ENCODE measurements at places on chromosomes 16 and 17.

DNA sequence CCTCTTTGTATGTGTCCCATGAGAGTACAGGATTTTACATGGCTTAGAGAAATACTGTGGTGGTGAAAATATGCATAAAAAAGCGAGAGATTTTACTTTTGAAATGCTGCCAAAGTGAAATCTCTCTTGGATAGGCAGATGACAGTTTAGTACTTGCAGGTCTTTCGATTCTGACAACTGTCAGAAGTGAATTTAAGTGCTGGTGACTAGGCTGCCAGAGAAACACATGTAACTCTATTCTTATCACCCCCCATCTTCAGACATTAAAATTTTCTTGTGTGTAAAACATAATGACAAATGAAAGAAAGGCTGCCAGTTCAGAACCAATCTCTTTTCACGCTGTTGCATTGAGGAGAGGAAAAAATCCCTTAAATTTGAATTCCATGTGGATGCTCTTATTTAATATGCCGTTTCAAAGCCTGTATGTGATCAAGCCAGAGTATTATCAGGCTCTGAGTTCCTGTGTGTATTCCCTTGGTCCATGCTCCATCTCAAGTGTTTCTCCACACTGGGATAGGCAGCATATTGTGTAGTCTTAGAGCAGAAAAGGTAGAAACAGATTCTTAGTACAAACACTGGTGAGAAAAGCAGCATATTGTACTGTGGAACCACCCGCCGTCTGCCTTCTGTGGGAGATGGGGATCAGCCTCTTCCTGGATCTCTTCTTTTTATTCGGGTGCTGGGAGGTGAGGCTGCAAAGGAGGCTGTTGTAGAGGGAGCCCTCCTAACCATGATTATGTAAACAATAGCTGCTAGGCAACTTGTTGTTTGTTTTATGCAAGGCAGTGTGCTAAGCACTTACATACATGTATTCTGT, 291.3 kb downstream of the WWOX start:
- no peak for DNase-seq

DNA sequence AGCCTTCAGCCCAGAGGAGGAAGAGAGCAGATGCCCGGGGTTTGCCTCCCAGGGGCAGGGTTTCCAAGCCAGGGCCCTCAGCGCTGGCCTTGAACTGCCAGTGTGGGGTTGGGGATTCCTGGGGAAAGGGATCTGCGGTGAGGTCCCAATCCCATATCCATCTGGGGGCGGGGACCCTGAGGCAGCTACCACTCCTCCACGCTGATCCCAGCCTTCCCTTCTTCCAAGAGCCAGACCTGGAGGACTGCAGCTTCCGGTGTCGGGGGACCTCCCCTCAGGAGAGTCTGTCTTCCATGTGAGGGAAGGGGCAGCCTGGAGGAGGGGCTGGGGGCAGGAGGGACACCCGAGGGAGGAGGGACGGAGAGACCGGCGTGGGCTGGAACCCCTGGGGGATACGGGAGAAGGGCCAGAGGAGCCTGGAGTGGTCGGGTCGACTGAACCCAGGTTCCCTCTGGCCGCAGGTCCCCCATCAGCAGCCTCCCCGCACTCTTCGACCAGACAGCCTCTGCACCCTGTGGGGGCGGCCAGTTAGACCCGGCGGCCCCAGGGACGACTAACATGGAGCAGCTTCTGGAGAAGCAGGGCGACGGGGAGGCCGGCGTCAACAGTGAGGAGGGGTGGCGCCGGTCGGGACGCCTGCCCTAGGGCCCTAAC, 10.7 kb upstream of the CISD3 start:
- peak; percentile 68 for DNase-seq

GRCh38 chr16:85385463-85386331, 227.4 kb upstream of the GSE1 start:
- DNase-seq: no peak

DNA sequence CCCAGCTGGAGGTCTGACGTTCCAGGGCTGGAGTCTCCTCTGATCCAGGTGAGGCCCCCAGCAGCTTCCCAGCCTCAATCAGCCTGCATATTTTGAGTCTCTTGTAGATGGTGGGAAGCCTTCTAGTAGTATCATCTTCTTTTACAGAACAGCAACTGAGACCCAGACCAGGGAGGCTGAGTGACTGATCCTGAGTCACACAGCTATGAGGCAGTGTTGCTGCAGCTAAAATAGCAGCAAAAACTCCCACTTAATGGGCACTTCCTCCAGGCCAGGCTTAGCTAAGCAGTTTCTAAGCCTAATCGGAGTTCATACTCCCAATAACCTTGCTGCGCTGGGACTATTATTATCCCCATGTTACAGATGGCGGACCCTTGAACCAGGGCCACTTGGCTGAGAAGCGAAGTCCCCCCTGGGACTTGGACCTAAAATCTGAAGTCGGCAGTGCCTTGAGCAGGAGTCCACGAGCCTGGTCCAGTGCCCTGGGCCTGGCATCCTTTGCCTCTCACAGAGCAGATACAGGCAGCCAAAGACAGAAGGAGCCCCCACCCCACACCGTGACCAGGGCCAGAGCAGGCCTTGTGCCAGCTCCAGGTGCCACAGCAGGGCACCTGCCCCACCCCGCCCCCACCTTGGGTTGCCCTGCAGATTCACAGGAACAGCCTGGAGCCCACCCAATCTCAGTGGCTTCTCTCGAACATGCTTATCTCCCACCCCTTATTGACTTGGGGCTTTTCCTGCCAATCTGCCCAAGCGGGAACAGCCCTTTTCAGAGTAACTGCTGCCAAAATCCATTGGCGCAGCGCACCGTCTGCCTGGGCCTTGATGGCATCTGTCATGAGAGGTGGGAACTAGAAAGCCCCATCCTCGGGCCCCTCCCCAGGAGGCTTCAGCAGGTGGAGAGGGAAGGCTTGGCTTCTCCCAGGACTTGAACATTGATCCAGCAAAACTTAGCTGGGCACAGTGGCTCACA, 65.1 kb downstream of the SOCS1 start:
- DNase-seq: no peak

GRCh38 chr17:4782652-4783051, 3.5 kb downstream of the VMO1 start:
- DNase-seq: no peak

GRCh38 chr16:89600427-89600826, 13.0 kb upstream of the DPEP1 start:
- DNase-seq: no peak

DNA sequence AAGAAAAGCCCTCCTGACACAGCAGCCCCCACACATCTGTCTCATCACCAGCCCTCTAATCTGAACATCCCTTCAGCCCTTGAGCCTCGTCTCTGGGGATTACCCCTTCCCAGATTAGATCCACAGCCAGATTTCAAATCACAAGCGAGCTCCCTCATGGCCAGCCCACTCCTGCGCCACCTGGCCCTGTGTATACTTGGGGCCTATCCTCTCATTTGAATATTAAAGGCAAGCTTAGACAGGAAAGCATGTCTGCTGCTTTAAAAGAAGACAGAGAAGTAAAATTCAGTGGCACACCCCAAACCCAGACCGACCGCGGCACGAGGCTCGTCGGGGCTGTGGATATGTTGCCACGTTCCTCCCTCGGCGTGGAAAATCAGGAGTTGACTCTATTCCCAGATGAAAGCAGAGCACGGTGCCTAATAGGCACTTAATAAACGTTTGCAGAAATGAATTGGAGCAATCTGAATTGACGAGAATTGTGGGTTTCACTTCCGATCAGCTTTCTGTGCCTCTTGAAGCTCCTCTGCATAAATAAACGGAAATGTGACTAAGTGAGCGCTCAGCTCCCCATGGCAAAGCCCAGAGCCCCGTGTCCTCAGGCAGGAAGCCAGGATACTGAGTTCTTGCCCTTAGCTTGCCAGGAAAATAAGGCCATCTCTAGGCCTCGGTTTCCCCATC, 108.0 kb downstream of the CCDC182 start:
- no peak for DNase-seq

GRCh38 chr17:10111907-10112452, 86.4 kb downstream of the GAS7 start:
- DNase-seq: no peak

GRCh38 chr17:15464231-15464985, 3.0 kb downstream of the CDRT4 start:
- no peak for DNase-seq

DNA sequence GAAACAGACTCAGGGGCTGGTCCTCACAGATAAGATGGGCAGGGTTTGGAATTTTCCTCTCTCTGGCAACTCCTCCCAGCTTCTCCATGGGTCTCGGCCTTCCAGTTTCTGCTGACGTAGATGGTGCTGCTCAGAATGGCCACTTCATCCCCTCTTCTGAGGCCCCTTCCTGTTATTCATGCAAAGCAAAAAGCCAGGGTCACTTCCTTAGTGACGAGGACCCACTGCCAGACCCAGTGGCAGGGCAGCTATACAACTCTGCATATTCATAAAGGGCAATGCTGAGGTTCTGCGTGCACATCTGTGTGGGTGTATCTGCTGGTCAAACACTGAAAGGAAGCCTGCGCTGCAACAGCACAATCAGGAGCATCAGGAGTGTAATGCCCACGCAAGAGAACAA, 108.8 kb downstream of the WSCD1 start:
- DNase-seq: peak; percentile 42

DNA sequence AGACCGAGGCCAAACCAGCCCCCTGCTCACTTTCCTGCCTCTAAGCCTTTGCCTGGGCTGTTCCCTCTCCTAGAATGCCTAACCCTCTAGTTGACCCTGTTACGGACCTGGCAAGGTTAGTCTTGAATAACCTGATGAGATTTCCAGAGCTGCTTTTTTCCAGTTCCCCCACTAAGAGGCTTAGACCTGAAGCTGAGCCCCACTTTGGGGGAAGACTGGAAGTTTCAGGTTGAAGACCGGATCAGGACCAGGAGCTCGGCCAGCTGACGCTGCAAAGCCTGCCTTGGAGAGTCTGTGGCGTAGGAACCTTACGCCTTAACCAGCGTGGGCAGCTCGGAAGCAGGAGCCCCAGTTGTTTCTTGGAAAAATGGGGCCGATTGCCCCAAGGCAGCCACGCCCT, 129.8 kb downstream of the OR1D5 start:
- no peak for DNase-seq

- DNase-seq: no peak
These were observed 226.6 kb upstream of the ASIC2 start for GRCh38 chr17:33519692-33520091.

- no peak for DNase-seq
These were observed at the start of gene P2RX1 for GRCh38 chr17:3915995-3916696. TSS of gene P2RX1 (minus strand) at chr17:3916465. CDS start at chr17:3916225, 240 bp downstream.

GRCh38 chr16:56048425-56049105, 142.7 kb upstream of the GNAO1 start:
- DNase-seq: no peak

- DNase-seq: no peak
These were observed 414.4 kb downstream of the UTP18 start for GRCh38 chr17:51674579-51675255.

DNA sequence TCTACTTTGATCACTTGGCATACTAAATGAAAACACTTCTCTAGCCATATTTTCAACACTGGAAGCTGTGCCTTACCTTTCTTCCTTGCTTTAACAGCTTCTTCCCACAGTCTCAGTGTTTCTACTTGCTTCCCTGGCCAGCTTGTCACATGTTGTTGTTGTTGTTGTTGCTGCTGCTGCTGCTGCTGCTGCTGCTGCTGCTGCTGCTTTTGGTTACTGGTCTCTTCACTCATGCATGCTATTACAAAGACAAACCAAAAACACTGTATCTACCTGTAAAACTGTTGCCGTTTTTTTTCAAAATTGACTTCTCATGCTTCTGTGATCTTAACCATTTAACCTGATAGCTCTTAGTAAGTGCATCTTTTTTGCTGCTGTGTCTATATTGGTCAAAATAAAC, 9.0 kb downstream of the VEZF1 start:
- DNase-seq: no peak

- DNase-seq: peak; percentile 86
These were observed 105.8 kb downstream of the NOG start for GRCh38 chr17:56699186-56699894.

DNA sequence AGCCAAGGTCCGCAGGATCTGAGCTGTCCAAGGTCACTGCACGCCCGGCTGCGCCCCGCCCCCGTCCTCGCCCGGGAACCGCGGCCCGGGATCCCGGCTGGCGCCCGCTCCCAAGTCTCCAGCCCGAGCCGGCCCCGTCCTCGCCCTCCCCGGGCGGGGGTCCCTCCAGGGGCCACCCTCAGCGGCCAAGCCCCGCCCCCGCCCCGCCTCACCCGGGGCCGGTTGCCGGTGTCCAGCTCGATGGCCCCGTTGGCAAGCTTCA, 216 bp downstream of the VPS9D1 start:
- peak; percentile 87 for DNase-seq

- DNase-seq: peak; percentile 73
These were observed 743 bp upstream of the ARMC7 start for GRCh38 chr17:75109046-75109406.

- DNase-seq: no peak
These were observed 9.3 kb downstream of the MMP2 start for GRCh38 chr16:55488306-55488705.

- DNase-seq: peak; percentile 64
These were observed 7.3 kb downstream of the FMNL1 start for GRCh38 chr17:45228763-45229539.

- no peak for DNase-seq
These were observed 2.6 kb downstream of the ATP2C2 start for GRCh38 chr16:84370723-84371552.

GRCh38 chr17:71168053-71168741, 952.6 kb upstream of the SOX9 start:
- DNase-seq: no peak

- no peak for DNase-seq
These were observed 25.7 kb downstream of the SLC5A10 start for GRCh38 chr17:18977646-18978045.

DNA sequence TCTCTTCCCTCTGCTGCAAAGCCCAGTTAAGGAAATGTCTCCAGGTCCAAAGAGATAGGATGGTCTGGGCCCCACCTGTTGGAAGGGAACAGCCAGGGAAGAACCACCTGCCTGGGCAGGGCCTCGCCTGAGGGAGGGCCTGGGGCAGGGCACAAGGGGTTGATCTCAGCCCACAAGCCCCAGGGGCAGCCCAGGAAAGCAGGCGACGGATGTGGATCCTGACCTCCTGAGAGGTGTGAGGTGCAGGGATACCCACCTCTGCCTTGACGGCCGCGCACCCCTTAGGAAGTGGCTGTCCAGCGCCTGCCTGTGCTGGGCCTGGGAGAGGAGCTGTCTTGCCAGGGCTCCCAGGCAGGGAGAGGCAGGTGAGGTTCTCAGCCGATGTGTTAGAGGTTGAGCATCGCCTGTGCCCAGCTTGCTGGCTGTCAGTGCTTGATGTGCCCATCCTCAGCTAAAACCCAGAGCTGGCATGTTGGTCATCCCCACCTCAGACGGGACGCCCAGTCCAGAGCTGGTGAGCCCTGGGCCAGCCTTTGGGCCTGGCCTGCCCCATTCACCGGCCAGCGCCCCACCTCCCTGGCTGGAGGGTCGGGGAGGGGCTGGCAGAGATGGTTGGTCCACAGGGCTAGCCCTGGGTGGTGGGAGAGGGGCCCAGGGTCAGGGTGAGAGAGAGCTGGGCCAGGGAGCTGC, 434 bp downstream of the CEMP1 start:
- no peak for DNase-seq

DNA sequence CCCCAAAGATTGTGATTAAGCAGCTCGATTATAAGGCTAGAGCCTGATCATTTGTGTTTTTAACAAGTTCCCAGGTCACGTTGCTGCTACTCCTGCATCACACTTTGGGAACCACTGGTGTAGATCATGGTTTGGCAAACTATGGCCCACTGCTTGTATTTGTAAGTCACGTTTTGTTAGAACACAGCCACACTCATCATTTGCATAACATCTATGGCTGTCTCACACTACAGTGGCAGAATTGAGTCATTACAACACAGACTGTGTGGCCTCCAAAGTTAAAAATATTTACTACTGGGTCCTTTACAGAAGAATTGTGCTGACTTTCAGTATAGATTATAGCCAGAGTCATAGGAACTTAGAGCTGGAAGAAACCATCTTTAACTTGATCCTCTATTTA, 515.3 kb upstream of the PSMD7 start:
- DNase-seq: no peak
